ENCODE measurements at places on chromosomes 12 and 14. TPM values are rescaled to one million over a fixed set of nuclear protein-coding genes. Genes with fewer than 3 reads are reported as not detected.

Gene LRRC10
- total RNA-seq: not detected

Gene ENDOU
- not detected for total RNA-seq

Gene RILPL2
- 2.7 TPM for total RNA-seq

Gene SERPINA10
- not detected for total RNA-seq

Gene RPL10L
- total RNA-seq: 6.9 TPM

Gene THTPA
- 8.5 TPM for total RNA-seq

Gene KRT74
- total RNA-seq: not detected

Gene BMP4
- total RNA-seq: 9.5 TPM

Gene VWF
- not detected for total RNA-seq

Gene CRIP2
- 94.1 TPM for total RNA-seq

All from Daoy (cell line).